HCT116 (cell line): ENCODE measurements at places on chromosomes 16 and 17.

DNA sequence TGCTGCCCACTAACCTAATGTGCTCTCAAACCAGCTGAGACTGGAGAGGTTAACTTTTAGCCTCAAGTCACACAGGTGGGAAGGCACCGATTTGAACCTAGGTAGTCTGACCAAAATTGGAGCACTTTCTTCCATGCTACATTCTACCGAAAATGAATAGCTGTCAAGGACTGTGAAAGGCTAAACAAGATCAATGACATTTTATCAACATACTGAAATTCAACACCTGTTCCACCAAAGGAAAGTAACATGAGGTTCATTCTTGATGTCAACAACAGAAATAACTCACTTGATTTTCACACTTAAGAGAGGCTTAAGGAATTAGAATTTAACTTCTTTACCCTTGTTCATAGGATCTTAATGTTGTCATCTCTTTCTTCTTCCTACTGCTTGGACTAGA, 284.4 kb upstream of the MON1B start:
- no peak for DNase-seq

- DNase-seq = peak; percentile 98
Measured at GRCh38 chr17:82367724-82368524, 3.6 kb upstream of the UTS2R start.

- no peak for DNase-seq
Measured at GRCh38 chr16:55091213-55091870, 160.7 kb downstream of the IRX5 start.

GRCh38 chr17:79091226-79091670, 16.6 kb downstream of the ENGASE start:
- DNase-seq = no peak

DNA sequence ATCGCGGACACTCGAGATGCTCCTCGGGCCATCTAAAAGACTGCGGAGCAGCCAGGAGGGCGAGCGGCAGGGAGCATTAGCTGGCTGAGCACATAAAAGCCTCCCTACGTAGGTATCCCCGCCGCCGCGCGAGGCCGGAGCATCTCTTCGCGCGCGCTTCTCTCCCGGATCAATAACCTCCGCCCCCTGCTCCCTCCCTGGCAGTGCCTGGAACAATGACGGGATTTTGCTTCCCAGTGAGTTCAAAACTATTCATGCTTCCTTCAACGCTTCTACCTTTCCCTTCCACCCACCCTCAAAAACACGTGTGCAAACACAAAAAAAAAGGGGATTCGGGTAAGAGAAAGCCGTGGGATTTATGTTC, 984 bp downstream of the CENPV start:
- no peak for DNase-seq

GRCh38 chr17:17382971-17383370, 79.8 kb downstream of the NT5M start:
- DNase-seq = no peak

DNA sequence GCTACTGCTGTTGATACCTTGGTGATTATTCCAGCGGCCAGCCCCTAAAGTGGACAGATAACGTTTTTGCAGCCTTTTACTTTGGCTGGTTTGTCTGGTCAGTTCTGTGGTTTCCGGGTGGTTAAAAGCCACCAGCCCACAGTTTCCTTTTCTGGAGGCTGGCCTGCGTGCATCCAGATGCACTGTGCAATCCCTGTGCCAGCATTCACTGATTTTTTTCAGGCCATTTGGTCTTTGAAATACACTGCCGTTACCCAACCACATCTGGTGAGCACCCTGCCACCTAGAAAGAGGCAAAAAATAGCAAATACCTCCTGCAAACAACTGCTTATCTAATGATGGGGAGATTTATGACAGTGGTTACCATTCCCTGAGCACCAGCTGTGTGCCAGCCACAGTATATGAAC, 797 bp downstream of the NUDT7 start:
- DNase-seq = no peak

GRCh38 chr17:43831633-43832032, 1.3 kb downstream of the MPP3 start:
- no peak for DNase-seq

DNA sequence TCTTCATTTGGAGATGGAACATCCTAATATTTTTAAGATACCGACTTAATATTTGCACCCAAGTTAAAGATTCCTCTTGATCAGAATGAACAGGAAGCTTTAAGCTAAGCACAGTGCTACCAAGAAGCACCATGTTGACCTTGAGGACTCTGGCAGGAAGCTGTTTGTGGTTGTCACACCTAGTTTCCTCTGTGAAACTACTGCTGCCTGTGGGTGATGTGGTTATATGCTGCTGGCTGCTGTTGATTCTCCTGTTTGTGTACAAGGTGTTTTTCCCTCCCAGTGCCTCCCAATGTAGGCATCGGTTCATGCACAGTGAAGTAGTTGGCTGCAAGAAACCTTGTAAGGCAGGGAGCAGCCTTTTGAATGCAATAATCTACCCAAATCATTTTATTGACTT, 23.4 kb downstream of the RBL2 start:
- DNase-seq = no peak

- DNase-seq = peak; percentile 57
Measured at GRCh38 chr17:71237903-71238538, 882.8 kb upstream of the SOX9 start.

DNA sequence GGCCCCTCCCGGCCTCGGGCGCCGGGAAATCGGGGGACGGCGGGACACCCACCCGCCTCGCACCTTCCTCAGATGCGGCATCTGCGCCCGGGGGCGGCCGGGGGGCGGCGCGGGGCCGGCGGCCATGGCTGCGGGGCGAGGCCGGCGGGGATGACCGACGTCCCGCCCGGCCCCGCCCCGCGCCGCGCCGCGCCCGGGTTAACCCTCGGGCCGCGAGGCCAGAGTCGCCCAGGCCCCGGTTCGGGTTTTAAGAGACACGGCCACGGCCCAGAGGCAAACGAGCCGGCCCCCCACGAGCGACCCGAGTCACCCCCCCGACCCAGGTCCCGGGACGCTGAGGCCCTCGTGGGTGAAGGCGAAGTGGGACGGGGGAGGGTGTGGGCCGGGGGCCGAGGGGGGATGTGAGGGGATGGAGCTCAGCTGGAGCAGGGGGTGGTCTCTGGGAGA, at the start of gene RGS11:
TSS of gene RGS11 (minus strand) at position 159 of the 447 bp plus-strand sequence. CDS start at position 126, 33 bp downstream.
- DNase-seq = no peak

GRCh38 chr17:48850792-48851323, 20.0 kb downstream of the CALCOCO2 start:
- DNase-seq = no peak

DNA sequence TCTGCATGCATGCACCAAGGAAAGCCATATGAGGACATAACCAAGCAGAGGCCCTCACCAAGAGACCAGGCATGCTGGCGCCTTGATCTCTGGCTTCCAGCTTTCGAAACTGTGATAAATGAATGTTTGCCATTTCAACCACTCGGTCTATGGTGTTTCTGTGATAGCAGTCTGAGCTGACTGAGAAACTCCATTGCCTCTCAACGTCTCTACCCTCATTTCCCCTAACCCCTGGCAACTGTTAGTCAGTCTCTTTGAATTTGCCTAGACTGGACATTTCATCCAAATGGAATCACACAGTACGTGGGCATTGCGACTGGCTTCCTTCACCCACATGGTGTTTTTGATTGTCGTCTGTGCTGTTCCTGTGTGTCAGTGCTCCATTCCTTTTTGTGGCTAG, 88.0 kb upstream of the MPHOSPH6 start:
- no peak for DNase-seq

- no peak for DNase-seq
Measured at GRCh38 chr17:35879773-35880654, at the start of gene CCL5. CCL5 (minus strand) TSS chr17:35880360.
